AG08395 (cell line): ENCODE measurements at places on chromosomes 2 and 18.

- DNase-seq: peak; percentile 72
Measured at GRCh38 chr2:236745420-236746210, 176.0 kb downstream of the ACKR3 start.

GRCh38 chr2:137223722-137224121 lies 458.4 kb downstream of the THSD7B start:
- no peak for DNase-seq

DNA sequence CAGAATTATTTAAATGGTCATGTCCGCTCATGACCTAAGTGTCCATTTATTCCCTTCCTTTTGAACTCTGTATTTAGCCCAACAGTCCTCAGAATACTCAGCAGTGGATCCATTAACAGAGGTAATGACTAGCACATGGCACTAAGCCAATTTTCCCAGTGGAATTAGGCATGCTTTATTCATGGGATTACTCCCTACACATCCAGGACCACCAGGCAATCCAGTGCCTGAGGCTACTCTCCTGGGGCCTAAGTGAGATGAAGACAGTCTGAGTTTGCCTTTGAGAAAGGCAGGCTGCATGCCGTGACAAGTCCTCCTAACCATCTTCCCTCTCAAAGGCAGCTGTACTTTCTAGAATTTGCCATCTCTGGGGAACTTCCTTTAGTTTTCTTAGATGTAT lies 128.6 kb downstream of the SPOPL start:
- DNase-seq: no peak

DNA sequence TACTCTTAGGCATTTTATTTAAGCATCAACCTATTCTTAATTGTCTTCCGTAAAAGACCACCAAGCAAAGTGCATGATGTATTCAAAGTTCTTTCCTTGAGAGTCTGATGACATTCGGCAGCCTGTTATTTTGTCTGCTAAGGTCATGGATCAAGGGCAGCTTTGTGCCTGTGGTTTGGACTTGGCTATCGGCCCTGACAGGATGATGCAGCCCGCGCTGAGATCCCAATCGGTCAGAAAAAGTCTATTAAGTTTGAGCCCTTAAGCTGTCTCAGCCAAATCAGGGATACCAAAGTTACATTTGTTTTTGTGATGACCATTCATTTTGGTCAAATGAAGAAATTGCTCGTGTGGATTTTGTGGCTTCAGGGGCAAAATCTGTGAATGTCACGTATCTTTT lies 718.9 kb upstream of the FANCL start:
- DNase-seq: no peak

GRCh38 chr2:36539631-36540030 lies 58.3 kb downstream of the FEZ2 start:
- DNase-seq: peak; percentile 47

- DNase-seq: no peak
Measured at GRCh38 chr2:234714711-234715110, 217.8 kb upstream of the ARL4C start.

DNA sequence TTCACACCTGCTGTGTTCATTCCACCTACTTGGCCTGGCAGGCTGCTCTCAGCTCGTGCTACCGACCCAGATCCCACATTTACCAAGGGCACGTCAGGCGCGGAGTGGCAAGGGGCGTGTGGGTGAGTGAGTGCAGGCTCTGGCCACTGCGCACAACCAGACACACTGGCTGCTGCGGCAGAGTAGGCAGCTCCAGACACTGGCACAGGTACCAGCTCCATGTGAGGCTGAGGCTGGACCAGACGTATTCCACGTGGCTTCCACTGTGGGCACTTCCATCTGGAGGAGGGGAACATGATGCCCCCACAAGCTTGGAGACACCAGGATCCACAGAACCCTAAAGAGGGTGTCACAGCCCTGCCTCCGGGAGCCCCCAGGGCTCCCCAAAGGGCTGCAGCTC lies 74.6 kb upstream of the ZNF804A start:
- no peak for DNase-seq

GRCh38 chr2:164495491-164496223 lies 125.6 kb downstream of the GRB14 start:
- DNase-seq: peak; percentile 71

- DNase-seq: no peak
Measured at GRCh38 chr2:233436191-233436581, 81.9 kb downstream of the DGKD start.

GRCh38 chr2:88176352-88176984 lies 6.3 kb downstream of the THNSL2 start:
- no peak for DNase-seq

GRCh38 chr2:157940024-157940423 lies 63.9 kb upstream of the ACVR1 start:
- DNase-seq: peak; percentile 7

GRCh38 chr2:182717416-182717815 lies 1.4 kb downstream of the DNAJC10 start:
- no peak for DNase-seq

- DNase-seq: no peak
Measured at GRCh38 chr2:143452817-143453451, 323.7 kb downstream of the ARHGAP15 start.

DNA sequence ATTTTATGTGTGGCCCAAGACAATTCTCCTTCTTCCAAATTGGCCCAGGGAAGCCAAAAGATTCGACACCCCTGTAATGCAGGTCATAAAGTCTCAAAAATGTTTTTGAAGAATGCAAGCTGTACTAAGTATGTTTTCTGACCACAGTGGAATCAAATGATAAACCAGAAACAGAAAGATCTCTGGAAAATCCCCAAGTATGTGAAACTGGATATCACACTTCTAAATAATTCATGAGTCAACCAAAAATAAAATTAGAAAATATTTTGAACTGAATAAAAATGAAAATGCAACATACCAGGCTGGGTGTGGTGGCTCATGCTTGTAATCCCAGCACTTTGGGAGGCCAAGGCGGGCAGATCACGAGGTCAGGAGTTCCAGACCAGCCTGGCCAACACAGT lies 34.1 kb upstream of the UBE2F start:
- DNase-seq: peak; percentile 61

- peak; percentile 79 for DNase-seq
Measured at GRCh38 chr18:48541026-48541746, 2.4 kb downstream of the CTIF start.

DNA sequence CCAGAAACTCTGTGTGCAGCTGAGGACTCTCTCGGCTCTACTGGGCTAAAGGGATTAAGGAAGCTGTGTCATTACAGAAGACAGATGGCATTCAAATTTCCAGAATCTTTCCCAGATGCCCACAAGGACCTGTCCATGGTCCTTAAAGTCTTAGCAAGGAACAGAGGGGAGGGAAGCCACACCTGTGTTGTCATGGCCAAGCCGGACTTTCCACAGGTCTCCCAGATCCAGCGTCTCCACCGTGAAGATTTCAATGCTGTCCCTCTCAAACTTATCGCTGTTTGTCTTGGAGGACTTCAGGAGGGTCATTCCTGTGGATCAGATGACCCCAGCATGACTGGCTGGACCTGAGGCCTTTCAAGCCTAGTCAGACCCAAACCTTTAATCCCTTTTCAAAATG lies 114.5 kb downstream of the LOXHD1 start:
- DNase-seq: no peak

GRCh38 chr2:15334644-15335326 lies 226.3 kb downstream of the NBAS start:
- DNase-seq: peak; percentile 11

- DNase-seq: no peak
Measured at GRCh38 chr2:88226754-88227153, 56.6 kb downstream of the THNSL2 start.

- DNase-seq: no peak
Measured at GRCh38 chr2:72127401-72128058, 20.1 kb downstream of the CYP26B1 start.

DNA sequence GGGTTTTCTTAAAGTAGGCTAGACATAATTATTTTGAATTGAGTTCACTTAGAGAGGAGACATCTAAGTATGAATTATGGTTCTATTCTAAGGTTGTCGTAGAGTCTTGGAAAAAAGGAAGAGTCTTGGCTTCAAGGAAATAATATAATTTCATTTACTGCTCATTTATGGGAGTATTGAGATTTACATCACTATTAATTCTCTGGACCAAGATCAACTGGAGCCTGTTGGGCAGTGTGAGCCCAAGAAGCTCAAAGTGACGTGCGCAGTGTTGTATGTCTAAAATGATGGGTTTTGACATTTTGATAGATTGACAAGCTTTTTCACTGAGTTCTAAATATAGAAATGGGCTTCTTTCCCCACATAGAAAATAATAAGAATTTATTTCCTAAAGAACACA lies 154.7 kb downstream of the QPCT start:
- no peak for DNase-seq

DNA sequence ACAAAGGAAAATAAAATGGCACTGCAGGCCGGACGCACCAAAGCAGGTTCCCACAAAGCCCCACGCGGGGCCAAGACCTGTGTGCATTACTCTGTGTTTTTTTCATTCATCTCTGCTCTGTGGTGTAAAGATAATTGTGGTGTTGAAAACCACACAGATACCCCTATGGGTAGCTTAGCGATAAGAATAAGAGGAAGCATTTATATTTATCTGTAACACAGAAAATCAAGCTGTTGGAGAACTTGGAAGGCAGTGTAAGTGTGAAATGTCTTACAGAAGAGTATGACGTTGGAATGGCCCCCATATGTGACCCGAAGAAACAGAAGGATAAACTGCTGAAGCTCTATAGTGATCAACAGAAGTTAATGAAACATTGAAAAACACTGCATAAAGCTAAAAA lies 20.3 kb upstream of the MARCO start:
- no peak for DNase-seq

GRCh38 chr2:149832324-149832723 lies 244.7 kb upstream of the MMADHC start:
- DNase-seq: no peak

GRCh38 chr2:184799379-184799778 lies 201.1 kb downstream of the ZNF804A start:
- DNase-seq: no peak

GRCh38 chr2:240435948-240436682 lies 652 bp downstream of the GPC1 start:
- no peak for DNase-seq

GRCh38 chr2:31888550-31888949 lies 122.3 kb downstream of the MEMO1 start:
- no peak for DNase-seq

GRCh38 chr2:172790404-172790803 lies 54.8 kb downstream of the RAPGEF4 start:
- DNase-seq: peak; percentile 14

GRCh38 chr2:123894167-123894566 lies 130.9 kb upstream of the CNTNAP5 start:
- DNase-seq: no peak

DNA sequence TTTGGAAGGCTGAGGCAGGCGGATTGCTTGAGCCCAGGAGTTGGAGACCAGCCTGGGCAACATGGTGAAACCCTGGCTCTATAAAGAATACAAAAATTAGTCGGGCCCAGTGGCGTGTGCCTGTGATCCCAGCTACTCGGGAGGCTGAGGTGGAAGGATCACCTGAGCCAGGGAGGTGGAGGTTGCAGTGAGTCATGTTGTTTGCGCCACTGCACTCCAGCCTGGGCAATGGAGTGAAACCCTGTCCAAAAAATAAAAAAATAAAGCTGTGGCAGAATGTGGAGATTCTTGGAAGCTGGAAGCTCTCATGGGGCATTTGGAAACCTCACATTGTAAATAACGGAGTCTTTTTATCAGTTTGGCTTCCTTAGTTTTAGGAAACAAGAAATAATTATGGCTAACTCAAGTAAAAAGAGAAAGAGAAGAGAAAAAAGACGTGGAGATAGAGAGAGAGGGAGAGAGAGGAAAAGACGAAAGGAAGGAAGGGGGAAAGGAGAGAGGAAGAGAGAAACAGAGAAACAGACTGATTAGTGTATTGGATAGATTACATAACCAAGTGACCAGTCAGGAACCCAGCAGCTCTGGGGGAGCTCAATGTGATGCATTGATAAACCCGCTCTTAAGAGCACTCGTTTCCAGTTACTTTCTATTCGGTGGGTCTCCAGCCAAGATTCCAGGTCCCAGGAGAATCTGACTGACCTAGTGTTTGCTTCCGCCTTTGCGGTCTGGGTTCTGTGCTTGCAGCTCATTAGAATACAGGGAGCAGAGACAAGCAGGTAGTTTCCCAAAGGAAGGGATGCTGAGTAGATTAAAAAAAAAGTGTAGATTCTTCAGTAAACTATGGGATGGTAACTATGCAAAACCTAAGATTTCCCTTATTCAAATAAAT lies 1.1 kb upstream of the SPAST start:
- DNase-seq: peak; percentile 12

DNA sequence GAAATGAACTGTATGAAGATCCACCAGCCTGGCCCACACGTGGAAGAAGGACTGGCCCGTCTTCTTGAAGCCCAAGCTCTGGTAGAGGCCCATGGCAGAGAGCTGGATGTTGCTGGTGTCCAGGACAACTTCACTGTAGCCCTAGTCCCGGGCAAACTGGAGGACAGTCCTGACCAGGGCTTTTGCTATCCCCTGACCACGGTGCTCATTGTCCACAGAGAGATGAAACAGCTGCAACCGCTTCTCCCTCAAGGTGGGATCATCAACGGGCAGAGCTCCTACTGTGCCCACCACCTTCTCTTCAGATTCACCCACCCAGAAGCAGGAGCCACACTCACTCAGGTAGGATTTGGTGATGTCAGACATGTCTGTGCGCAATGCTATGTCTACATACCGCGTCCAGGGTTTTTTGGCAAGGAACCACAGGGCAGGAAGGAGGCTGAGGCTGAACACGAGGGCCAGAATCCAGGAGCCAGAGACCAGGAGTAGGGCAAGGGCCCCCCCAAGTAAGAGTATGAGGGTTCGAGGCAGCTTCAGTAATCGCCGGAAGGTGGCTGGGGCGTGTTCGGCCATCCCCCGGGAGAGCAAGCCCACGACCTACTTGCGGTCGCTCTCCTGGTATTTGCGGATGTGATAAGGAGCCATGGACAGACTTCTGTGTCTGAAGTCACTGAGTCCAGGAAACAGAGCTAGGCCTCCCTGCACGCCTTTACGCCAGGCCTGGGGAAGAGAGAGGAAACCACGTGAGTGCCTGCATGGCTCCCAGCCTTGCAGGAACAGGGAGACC lies 36.3 kb downstream of the TPRKB start:
- DNase-seq: no peak

- no peak for DNase-seq
Measured at GRCh38 chr2:102186791-102187495, at the start of gene IL1RL2. TSS of gene IL1RL2 (plus strand) at chr2:102187023. CDS start at chr2:102187868, 845 bp downstream.

DNA sequence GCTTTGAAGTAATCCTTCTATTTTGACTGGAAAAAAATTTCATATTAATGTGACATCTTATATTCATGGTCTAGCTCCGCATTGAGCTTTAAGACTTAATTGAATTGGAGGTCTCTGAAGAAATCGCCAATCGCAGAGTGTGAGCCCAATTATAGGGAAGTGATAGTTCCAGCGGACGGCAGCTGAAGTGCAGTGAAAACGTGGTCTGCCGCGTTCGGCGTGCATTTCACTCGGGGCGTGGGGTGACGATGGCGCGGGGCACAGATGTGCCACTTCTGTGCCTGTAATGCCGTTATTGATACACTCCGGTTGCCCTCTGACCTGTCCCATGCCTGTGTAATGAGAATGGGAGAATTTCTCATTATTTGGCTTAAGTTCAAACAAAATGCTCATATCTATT lies 106.7 kb downstream of the TSHZ1 start:
- no peak for DNase-seq

DNA sequence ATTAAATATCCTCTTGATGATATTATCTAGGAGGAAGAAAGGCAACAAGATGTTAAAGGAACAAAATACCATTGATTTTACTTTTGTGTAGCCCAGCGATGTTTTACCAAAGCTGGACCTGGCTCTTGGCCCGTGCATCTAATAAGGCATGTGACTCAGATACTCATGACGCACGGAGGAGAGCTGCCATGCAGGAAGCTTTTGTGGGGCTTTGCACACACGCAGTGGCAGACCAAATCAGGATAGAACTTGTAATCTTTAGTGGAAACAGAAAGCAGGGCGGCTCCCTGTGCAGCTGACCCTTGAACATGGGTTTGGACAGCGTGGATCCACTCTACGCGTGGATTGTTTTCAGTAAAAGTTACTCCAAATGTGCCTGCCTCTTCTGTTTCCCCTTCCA lies 190.0 kb downstream of the NAPG start:
- peak; percentile 39 for DNase-seq
